ENCODE measurements at places on chromosomes 1 and 21.
A peak's percentile ranks its signal among the peaks of the same experiment; 100 is the strongest.

- no peak for DNase-seq
Measured at GRCh38 chr1:21827141-21827679, 15.1 kb downstream of the LDLRAD2 start.

DNA sequence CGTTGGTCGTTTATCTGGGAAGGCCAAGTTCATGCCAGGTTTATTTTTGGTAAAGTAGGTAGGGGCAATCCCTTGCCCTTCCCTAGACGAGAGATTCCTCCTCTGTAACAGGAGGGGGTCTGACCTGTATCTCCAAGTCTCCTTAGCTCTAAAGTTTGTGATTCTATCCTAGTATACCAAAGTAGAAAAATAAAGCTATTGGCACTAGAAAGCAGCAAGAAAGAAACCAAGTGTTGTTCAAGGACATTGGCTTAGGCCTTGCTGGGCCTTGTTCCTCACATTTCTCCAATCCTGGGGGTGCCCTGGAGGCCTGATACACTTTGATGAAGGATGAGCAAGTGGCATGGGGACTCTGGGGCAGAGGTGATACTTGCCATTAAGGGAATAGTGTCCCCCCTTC lies 814 bp downstream of the MTARC2 start:
- no peak for DNase-seq

- no peak for DNase-seq
Measured at GRCh38 chr1:88661188-88661587, 22.9 kb upstream of the PKN2 start.

- no peak for DNase-seq
Measured at GRCh38 chr1:17773591-17774326, 18.6 kb downstream of the ACTL8 start.

DNA sequence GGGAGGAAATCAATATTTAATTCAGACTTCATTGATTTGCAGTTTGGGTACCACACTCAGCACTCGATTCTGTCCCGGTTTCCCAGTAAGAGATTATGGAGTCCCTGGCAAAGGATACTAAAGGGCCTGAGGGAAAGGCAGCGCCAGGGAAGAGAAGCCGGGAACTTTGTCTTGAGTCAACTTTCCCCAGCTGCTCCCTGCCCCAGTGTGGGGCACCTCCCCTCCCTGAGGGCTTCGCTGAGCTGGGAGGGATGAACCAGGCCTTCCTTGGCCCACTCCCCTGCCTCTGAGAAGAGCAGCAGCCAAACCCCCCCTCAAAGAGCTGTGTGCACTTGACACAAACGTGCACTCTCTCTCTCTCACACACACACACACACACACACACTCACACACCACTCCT lies 32.6 kb downstream of the OPTC start:
- no peak for DNase-seq

DNA sequence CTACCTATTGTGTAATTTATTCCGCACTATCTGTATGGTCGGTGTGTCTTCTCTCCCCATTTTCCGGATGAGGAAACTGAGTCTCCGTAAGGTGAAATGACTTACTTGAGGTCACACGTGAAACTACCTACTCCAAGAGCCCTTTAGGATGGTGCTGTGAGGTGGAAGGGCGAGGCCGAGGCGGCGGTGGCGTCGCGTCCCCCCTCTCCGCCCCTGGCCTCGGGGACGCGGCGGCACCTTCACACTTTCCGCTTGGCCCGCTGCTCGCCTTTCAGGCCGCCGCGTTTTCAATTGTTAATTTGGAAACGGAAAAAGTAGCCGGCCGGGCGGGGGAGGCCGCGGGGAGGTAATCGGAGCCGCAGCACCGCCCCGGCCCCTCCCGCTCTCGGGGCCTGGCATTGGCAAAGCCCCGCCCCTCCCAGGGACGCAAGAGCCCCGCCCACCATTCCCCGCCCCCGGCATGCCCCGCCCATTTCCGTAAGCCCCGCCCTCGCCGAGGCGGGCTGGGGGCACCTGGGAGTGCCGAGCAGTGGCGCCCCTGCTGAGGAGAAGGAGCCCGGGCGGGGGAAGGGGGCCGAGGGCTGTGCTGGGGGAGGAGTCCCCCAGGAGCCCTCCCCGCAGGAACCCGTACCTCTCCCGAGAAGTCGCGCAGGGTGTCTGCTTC lies 18.6 kb downstream of the KCNQ4 start:
- DNase-seq, result peak; percentile 16

Measured in AG04450 (cell line).